ENCODE measurements at places on chromosomes 3 and 15. TPM values are rescaled to one million over a fixed set of nuclear protein-coding genes. Genes with fewer than 3 reads are reported as not detected.

HRG gene
- total RNA-seq = not detected

ARPP21 gene
- total RNA-seq = not detected

GABRA5 gene
- total RNA-seq = 0.31 TPM

SELENOT gene
- 268 TPM for total RNA-seq

ACTL6A gene
- 15.0 TPM for total RNA-seq

SNAP23 gene
- total RNA-seq = 84.8 TPM

FYTTD1 gene
- total RNA-seq = 60.2 TPM
